ENCODE measurements at places on chromosomes 7 and 10.

DNA sequence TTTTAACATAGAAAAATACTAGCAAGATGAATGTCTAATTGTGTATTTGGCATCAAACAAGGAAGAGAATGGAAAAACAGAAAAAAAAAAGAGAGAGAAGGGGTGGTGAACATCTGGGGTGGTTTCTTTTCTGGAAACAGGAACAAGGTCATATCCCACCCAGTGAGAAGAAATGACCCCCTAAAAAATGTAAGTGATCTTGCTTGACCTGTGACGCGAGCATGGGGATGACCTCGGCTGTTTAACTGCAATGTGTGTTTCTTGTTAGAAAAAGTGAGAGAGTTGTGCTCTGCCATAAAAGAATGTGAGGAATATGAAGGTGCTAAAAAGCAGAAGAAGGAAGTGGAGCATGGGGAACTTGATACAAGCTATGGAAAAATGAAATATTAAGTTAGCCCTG, 258.5 kb downstream of the AGMO start:
- DNase-seq: no peak

- DNase-seq: no peak
Measured at GRCh38 chr10:81866753-81867152, 8.2 kb upstream of the NRG3 start.

- DNase-seq: no peak
Measured at GRCh38 chr10:109919220-109919619, 4.1 kb downstream of the XPNPEP1 start.

- no peak for DNase-seq
Measured at GRCh38 chr7:39313376-39313775, 252.8 kb upstream of the YAE1 start.

DNA sequence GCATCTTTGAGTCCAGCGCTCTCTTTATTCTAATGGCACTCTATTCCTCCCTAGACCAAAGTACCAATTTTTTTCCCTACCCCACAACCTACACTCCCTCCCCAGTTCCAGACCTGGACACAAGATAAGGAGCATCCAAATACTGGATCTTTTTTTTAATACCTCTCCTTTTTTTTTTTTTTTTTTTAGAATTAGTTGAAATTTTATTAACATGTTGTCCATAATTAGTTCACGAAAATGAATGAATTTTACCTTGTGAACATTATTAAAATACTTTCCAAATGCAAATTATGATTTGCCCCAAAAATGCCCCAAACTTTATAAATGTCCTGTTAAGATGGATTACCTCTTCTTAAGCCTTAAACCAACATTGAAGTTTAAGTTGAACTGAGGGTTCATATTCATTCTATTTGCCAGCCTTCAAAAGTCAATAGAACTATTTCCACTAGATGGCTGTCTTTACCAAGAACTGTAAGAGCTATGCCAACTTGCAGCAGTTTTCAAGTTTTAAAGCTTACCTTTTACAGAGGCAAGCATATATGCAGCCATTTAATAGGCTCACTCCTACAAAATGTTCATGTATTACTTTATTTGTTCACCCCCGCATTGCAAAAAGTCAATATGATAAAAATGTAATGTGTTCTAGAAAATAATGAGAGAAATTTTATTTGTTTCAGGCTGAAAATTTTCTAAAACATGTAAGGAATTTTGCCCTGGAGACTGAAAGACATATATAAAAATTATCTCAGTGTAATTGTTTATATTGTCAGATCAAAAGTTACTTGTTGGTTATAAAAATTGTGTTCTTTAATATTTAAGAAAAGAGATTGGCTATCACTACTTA, 39.7 kb upstream of the TNKS2 start:
- DNase-seq: no peak

DNA sequence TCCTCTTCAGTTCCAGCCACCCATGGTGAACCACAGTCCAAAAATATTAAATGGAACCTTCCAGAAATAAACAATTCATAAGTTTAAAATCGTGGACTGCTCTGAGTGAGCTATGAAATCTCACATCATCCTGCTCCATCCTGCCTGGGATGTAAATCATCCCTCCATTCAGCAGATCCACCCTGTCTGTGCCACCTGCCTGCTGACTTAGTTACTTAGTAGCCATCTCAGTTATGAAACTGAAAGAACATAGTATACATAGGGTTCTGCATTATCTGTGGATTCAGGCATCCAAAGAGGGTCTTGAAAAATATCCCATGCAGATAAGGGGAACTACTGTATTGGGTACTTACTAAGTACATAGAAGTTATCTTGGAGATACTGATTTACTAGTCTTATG, 89.0 kb downstream of the ST8SIA6 start:
- no peak for DNase-seq

GRCh38 chr7:118826246-118826645, 601.7 kb downstream of the ANKRD7 start:
- DNase-seq: no peak

DNA sequence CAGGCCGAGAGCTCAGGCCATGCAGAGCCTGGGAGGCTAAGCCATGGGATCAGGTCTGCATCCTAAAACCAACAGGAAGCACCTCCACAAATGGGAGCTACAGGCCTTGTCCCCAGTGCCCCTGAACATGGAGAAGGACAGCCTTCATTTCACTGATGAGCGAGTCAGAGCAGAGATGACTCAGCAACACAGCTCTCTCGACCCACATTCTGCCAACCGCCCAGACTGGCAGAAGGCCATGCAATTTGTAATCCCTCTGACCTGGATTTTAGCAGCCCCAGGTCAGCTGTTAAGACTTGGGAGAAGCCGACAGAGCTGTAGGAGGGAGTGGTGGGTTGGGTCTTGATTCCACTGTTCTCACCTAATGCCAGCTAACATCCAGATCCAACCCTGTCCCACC, 25.5 kb downstream of the VOPP1 start:
- no peak for DNase-seq

DNA sequence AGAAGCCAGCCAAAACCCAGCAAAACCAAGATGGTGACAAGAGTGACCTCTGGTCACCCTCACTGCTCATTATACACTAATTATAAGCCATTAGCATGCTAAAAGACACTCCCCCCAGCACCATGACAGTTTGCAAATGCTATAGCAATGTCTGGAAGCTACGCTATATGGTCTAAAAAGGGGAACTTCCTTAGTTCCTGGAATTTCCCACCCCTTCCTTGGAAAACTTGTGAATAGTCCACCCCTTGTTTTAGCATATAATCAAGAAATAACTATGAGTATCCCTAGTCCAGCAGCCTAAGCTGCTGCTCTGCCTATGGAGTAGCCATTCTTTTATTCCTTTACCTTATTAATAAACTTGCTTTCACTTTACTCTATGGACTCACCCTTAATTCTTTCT, 16.0 kb downstream of the CASP7 start:
- DNase-seq: no peak

GRCh38 chr7:69577221-69577620, 21.1 kb upstream of the AUTS2 start:
- no peak for DNase-seq

DNA sequence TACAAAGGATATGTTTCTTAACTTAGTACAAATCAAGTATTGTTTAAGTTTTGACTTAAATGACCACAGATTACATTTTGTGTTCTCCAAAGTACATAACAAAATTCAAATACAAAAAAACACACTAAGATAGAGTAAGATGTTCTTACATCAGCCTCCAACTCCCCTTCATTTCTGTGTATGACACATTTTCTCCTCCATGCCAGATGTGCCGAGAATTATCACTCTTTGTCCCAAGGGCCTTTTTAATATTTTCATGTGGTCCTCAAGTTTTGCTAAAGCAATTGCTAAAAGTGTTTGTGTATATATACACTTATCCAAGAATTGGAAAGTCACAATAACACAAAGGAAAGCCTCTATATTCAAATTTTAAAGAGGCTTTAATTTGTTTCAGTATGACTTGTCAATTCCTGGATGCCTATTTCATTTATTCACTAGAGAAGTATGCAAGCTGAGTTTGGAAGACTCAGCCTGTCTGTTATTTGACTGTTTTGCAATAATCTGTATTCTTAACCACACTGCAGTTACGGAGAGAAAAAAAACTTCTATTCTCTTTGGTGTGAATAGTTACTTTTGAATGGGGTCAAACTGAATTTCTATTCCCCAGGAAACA, 586.4 kb upstream of the SEMA3D start:
- no peak for DNase-seq

- no peak for DNase-seq
Measured at GRCh38 chr7:36629351-36629750, 94.9 kb downstream of the AOAH start.

DNA sequence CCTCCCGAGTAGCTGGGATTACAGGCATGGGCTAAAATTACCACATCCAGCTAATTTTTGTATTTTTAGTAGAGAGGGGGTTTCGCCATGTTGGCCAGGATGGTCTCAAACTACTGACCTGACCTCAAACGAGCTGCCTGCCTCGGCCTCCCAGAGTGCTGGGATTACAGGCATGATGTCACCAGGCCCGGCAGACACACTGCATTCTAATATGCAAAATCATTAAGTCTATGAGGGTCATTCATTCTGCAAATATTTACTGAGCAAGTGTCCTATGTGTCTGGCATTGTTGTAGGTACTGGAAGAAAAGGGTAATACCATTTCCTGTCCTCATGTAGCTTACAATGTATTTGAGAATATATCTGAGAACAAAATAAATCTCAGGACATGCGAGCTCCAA, 2.7 kb downstream of the PUS7 start:
- DNase-seq: no peak

- DNase-seq: no peak
Measured at GRCh38 chr7:157096286-157097055, 42.3 kb upstream of the UBE3C start.

- DNase-seq: no peak
Measured at GRCh38 chr7:142089035-142089434, 22.5 kb upstream of the MGAM2 start.

- no peak for DNase-seq
Measured at GRCh38 chr7:74355091-74355490, 65.9 kb downstream of the CLIP2 start.

GRCh38 chr10:73493781-73494180, 2.0 kb downstream of the PPP3CB start:
- DNase-seq: no peak

DNA sequence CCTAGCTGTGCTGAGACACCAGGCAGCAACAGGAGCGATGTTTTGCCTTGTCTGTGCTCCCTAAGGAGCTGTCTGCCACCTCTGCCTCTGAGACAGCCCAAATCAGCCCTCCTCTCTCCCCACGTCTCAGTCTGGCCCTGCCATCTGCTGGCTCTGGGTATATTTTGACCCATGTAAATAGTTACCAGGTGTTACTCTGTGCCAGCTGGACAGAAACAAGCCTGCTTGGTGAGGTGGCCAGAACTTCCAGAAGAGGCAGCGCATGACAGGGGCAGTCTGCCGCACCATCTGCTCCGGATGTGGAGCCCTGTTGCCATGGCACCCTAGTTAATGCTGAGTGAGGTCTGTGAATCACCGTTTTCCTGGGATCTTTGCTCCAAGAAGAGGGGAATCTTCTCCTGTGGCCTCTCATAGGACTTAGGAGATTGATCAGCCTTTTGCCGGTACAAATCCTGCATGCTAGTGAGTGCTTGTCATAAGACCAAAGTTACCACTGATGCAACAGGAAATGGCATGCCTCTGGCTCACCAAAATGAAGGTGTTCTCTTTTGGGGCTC, 31.8 kb downstream of the GSTO2 start:
- DNase-seq: no peak

GRCh38 chr10:17465328-17466125, 11.1 kb upstream of the ST8SIA6 start:
- DNase-seq: no peak

DNA sequence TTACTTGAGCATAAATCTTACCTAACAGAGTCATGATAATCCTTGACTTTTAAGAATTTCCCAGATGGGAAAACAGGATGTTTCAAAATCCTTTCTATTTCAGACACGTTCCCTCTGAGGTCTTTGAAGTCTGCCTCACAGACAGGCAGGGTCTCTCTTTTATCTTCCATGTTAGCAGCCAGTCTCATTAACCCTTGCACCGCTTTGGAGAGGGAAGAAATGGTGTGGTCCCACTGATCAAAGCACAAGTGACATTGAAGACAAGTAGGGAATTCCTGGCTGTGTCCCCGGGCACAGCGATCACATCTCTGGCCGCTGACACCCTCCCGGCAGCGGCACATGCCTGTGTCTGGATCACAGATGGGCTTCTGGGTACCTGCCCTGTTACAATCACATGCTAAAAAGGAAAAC, 52.7 kb upstream of the LAMB1 start:
- DNase-seq: no peak

DNA sequence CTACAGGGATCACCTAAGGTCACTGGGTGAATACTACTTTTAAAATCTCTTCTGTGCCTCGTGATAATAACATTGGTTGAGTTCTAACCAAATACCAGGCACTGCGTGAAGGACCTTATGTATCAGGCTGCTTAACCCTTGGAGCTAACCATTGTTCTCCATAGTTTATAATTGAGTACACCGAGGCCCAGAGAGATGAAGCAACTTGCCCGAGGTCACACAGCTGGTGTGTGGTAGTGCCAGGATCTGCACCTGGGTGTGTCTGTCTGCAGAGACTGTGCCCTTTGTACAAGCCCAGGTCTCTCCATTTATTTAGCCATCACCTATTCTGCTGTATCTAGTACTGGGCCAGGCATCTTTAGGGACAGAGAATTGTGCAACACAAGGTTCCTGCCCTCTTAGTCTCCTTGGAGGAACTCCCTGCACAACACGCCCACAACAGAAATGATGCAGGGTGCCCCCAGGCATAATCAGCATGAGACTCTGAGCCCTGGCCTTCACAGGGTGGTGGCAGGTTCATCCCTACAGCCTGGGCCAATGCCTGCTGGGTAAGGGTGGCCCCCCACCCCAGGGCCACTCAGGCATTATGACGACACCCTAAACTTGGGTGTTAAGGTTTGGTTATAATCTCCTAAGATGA, 31.5 kb downstream of the UNC5B start:
- DNase-seq: no peak

GRCh38 chr7:37491919-37492694, 43.4 kb upstream of the ELMO1 start:
- no peak for DNase-seq

- DNase-seq: no peak
Measured at GRCh38 chr10:108877095-108877561, 1046.2 kb downstream of the XPNPEP1 start.

GRCh38 chr10:15491856-15492642, 121.0 kb upstream of the FAM171A1 start:
- DNase-seq: no peak

- no peak for DNase-seq
Measured at GRCh38 chr7:39540320-39540719, 25.9 kb upstream of the YAE1 start.

DNA sequence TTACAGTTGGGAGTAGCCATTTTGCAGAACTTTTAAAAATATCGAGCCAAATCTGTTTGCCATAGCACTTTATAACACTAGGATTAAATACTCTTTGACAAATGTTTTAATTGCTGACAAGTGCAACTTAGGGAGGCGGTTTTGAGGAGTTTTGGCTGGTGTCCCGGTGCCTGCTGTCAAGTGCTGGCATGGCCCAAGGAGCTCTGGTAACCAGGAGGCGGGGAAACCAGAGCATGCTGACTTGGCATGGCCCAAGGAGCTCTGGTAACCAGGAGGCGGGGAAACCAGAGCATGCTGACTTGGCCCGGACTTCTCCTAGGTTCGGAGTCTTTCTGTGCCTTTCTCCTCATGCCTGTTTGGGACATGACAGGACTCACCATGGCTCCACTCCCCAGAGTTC, 30.8 kb upstream of the ZNF32 start:
- DNase-seq: no peak

GRCh38 chr7:74000489-74001149, 27.4 kb upstream of the ELN start:
- no peak for DNase-seq
